ENCODE measurements at places on chromosomes 7 and 10.

DNA sequence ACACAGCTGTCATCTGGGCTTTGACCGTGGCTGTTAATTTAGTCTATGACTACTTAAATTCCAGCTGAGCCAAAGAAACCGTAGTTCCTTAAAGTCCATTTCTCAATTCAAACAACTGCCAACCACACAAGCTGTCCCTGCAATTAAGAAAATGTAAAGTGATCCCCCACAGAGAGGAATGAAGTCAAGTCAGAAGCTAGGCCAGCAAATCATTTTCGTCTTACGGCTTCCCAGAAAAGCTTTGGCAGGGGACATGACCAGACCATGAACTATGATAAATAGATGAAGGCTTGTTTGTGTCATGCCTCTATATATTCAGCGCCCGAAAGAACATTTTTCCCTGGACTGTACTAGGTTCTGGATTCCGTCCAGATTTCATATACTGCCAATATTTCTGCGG is 54.6 kb downstream of the HACD1 start:
- no peak for DNase-seq

GRCh38 chr7:16369855-16370254 is 51.5 kb downstream of the CRPPA start:
- DNase-seq: no peak

DNA sequence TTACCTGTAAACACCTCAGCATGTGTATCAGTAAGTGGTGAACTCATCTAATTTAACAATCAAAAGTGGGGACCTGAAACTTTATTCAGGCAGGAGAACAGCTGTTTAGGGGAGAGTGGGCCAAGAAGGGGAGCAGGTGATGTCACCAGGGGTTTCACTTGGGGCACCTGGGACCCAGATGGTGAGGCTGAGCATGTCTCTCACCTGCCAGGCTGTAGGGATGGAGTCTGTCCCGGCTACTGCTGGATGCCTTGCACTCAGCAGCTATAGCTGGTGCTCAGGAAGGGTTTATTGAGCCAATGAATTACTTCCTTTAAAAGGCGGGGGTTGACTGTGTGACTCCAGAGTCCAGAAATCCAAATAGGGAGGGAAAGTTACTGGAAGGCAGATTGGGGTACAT is 23.0 kb downstream of the CDH23 start:
- DNase-seq: no peak

- DNase-seq: no peak
Measured at GRCh38 chr7:133139801-133140200, 57.9 kb upstream of the CHCHD3 start.

GRCh38 chr7:78702770-78703169 is 750.7 kb downstream of the MAGI2 start:
- no peak for DNase-seq

DNA sequence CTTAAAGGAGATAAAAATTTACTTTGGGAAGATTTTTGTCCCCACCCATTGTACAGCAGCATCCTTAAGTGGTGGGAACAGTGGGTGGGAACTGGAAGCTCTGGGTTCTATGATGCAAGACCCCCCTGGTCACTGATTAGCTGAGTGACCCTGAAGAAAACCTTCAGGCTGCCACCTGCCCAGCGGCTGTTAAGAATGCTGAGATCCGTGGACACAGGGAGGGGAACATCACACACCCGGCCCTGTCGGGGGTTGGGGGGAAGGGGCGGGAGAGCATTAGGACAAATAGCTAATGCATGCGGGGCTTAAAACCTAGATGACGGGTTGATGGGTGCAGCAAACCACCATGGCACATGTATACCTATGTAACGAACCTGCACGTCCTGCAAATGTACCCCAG is 14.5 kb downstream of the CARD11 start:
- no peak for DNase-seq

DNA sequence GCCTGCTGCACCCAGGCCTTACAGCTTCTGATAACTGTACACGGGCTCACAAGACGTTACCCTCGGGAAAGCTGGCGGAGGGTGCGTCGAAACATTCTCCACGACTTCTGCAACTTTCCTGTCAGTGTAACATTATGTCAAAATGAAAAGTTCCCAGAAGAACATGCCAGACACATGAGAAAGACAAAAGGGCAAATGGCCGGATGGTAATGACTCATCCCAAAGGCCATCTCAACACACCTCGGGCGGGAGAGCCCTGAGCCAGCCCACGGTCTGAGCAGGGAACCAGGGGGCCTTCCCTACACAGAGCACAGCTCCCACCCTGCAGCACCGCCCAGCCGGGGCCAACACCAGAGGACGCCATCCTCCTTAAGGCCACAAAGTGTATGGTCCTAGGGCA is 118.7 kb downstream of the MAD1L1 start:
- no peak for DNase-seq

DNA sequence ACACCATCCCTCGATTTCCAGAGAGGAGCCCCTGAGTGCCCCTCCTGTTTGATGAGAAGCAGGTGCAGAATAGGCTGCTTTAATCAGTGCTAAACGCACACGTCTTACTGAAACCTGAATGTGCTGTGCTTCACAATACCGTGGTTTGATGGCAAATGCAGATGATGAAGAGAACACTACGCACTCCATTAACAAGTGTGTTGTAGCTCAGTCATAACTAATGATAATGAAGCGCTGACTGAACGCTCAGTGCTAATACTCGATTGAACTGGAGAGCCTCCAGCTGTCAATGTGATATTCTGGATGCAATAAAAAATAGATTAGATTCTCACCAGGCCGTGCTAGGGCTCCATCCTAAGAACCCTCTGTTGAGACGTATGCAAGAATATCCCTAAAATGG is 279.7 kb upstream of the PLPP4 start:
- DNase-seq: no peak

- no peak for DNase-seq
Measured at GRCh38 chr10:22649390-22649841, 65.0 kb downstream of the PIP4K2A start.

- no peak for DNase-seq
Measured at GRCh38 chr7:83119494-83119893, 43.2 kb downstream of the PCLO start.

GRCh38 chr7:82234457-82235049 is 209.0 kb downstream of the CACNA2D1 start:
- no peak for DNase-seq

GRCh38 chr7:147982307-147982706 is 608.3 kb upstream of the C7orf33 start:
- no peak for DNase-seq

- no peak for DNase-seq
Measured at GRCh38 chr7:70886547-70886946, 245.4 kb upstream of the GALNT17 start.

- DNase-seq: no peak
Measured at GRCh38 chr10:100504096-100504495, 15.6 kb downstream of the SEC31B start.

DNA sequence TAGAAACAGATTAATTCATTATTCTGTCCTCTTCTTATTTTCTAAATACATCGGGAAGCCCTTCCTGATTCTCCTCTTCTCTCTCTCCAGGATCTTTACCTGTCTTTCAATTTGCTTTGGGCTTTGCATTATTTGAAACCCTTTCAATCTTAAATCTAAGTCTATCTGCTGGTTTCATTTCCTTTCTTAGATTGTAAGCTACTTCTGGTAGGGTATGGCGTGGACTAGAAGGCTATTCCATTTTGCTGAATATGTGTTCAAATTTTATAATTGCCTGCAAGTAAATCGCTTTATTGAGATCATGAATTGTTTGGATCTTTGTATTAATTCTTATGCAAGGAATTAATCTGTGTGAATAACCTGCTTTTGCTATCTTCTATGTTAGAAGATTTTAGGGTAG is 11.1 kb downstream of the STAM start:
- DNase-seq: no peak

DNA sequence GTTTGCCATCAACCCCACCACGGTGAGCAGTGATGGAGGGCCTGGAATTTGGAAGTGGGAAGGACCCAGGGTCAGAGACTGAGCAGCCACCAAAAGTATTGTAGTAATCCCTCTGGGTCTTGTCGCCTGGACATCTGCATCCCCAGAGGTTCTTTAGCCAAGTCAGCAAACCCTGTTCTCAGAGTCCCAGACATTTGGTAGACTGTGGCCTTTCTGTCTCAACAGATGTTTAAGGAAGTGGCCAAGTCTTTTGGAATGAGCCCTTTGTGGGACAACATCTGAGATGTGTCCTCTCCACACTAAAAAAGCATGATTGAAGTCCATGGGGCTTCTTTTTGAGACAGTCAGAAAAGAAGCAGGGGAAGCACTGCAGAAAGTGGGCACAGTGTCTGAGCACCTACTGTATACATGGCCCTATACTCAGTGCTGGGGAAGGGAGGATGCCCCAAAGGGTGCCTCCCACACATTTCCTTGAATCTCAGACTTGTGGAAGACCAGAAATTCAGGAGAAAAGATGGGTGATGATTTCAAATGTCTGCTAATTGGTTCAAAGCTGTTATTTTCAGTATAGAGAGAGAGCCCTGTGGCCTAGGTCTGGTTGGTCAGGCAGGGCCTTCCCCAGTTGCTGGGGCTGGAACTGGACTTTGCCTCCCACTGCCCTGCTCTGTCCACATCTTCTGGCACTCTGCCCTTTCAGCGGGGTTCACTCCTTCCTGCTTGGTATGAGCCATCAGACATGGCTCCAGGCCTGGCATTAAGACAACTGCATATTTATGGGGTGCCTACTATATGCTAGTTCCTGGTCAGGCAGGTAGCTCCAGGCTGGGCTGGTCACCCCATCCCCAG is 26.5 kb upstream of the VSIR start:
- no peak for DNase-seq

- DNase-seq: no peak
Measured at GRCh38 chr10:79079054-79079397, 10.3 kb downstream of the ZMIZ1 start.

- DNase-seq: no peak
Measured at GRCh38 chr7:26073041-26073440, 79.0 kb upstream of the NFE2L3 start.

- DNase-seq: no peak
Measured at GRCh38 chr7:108135446-108136190, 5.5 kb upstream of the LAMB4 start.

DNA sequence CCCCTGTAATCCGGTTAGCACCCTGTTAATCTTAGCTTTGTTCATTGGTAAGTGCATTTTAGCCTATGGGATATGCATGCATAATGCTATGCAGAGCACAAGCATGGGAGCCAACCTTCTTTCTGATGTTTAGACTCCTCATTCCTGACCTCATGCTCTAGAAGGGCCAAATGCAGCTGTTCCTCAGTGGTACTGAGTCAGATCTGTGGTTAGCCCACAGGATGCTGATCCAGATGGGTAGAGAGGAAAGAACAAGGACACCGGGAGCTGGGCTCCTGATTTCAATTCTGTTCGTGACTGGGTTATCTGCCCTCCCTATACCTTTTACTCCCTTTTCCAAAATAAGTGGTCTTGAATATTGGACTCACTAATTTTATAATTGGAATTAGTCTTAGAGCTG is 31.7 kb upstream of the C10orf90 start:
- DNase-seq: no peak

- DNase-seq: no peak
Measured at GRCh38 chr10:1452777-1453176, 284.5 kb downstream of the ADARB2 start.

- DNase-seq: no peak
Measured at GRCh38 chr10:1896153-1896552, 158.8 kb upstream of the ADARB2 start.

DNA sequence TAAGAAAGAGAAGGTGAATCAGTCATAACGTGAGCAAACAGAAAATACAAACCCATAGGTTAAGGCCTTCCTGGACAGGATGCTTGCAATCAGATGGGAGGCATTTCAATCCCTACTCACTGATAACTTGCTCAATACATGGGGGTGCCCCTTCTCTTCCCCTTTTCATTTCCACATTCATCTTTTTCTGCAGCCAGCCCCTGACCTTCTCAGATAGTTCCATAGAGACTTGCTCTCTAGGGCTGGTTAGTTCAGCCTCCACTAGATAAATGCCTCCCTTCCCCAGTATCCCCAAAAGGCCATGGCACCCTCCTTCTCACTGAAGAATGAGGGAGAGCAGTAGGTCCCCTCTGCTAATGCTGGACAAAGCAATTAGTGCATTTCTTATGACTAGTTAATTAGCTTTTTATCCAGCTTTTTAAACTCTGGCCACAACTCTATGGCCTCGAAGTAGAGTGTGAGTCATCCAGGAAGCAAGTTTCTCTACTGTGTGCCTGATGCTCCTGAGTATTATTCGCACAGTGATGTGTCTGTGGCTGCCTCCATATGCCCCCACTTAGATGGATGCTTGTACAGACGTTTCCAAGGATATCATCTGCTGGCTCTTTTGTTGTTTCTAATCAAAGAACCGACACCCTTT is 12.7 kb downstream of the CHN2 start:
- no peak for DNase-seq

DNA sequence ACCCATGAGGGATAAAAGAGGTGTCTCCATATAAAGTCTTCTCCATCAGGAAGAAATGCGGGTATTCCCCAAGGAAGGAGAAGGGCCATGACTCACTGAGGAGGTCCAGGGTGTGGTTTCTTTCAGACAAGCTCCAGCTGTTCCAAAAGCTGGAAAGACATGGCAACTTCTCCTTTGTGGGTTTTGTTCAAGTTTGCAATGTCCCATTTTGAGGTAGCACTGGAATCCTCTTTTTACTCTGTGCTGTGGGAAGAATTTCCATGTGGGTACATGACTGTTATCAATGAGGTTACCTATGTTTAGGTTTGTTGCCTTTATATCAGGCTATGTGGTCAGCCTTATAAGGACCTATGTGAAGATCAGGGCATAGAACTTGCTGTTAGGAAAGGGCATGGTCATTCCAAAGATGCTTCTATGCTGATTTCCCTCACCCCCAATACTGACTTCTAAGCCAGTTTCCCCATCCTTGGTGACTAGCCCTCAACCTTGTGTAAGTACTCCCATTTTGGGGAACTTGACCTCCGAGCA is 697.5 kb downstream of the INHBA start:
- DNase-seq: no peak

GRCh38 chr7:54802841-54803240 is 43.8 kb upstream of the SEC61G start:
- DNase-seq: no peak

GRCh38 chr10:43350686-43351085 is 20.8 kb upstream of the FXYD4 start:
- DNase-seq: no peak

GRCh38 chr7:94350734-94351133 is 44.0 kb upstream of the COL1A2 start:
- DNase-seq: no peak

DNA sequence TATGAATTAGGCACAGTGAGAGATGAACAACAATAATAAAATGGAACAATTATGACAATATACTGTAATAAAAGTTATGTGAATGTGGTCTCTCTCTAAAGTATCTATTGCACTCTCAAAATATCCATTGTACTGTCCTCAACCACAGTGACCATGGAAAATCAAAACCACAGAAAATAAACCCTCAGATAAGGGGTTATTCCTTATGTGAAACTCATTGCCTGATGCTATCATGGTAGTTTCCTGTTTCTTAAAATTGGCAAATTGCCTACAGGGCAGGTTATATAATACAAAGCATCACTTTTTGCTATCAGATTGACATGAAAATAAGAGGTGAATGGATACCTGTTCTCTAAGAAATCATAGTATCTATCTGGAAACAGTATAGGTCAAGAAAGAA is 3.8 kb downstream of the MCM10 start:
- no peak for DNase-seq

- no peak for DNase-seq
Measured at GRCh38 chr7:112882991-112883390, 92.8 kb upstream of the TMEM168 start.

Data from stimulated activated CD4-positive, alpha-beta T cell treated with anti-CD3 and anti-CD28 coated beads, Interleukin-1b, Interleukin-23, amount 100 ng/mL, for 1 hour (primary cell).